ENCODE measurements at places on chromosomes 13 and 19.

DNA sequence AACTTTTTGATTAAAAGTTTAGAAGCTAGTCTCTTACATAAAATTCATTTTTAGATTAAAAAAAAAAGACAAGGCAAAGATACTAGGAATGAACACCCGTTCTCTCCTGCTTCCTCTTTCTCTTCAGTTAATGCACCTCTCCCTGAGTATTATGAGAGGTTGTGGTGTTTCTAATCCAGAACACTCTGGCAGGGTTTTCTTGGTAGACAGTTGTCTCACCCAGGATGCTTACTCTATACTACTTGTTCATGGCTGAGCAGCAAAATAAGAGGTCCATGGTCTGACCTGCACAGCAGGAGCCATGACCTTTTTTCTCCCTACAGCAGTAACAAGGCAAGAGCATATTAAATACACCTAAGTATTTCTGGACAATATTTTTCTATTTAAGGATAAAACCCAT is 62.0 kb downstream of the MICU2 start:
- DNase-seq, result no peak

DNA sequence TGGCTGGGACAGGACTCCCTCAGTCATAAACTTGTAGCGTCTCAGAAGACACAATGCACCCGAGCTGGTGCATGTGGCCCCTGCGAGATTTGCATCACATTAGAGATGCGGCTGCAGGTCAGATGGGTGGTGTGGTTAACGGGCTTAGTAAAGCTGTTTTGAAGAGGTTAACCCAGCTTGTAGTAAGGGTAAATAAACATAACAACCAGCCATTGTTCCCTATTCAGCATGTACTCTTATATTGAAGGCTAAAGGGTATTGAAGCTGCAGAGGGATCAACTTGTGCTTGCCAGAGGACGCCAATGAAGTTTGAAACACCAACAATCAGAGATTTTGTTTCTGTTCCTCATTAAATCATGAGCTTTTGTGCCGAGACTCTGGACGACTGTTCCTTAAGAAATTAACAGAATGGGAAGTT is 79.4 kb downstream of the ZIC5 start:
- DNase-seq, result no peak

GRCh38 chr13:110456550-110456949 is 105.0 kb downstream of the RAB20 start:
- DNase-seq, result no peak

DNA sequence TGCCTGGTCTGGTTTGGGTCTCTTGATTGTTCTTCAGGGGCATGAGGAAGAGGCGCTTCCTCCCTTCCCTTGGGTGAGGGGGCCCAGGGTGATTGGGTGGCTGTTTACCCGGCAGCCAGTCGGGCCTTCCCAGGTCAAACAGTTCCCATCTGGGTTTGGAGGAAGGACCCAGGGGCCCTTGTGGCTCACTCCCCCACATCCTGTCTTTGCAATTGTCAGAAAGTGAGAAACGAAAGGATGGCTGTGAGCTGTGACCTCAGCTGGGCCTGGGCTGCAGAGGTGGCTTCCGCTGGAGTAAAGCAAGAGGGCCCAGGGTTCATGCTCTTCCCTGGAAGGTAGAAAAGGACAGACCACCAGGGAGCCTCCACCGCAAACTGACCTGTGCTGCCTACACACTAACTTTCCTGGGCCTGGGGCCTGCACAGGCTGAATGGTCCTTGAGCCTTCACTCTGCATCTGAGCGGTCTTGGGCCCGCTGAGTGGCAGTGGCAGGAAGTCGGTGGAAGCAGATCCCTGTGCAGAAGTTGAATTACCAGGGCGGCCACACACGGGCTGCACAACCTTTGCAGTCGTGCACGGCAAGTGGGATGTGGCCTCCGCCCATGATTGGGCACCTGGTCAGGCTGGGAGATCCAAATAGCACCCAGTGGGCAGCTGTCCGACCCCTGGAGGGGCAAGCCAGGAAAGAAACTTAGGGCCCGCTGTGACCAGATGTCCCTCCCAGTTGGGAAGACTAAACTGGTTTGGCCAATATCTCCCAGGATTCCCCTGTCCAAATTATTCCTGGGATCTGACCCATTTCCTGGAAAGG is 5.3 kb upstream of the CD79A start:
- peak; percentile 63 for DNase-seq

GRCh38 chr13:102333320-102334198 is 68.3 kb downstream of the FGF14 start:
- no peak for DNase-seq

GRCh38 chr19:40599331-40599901 is 1.8 kb upstream of the LTBP4 start:
- DNase-seq, result no peak

GRCh38 chr19:8609279-8610040 is 1.1 kb downstream of the ADAMTS10 start:
- no peak for DNase-seq

DNA sequence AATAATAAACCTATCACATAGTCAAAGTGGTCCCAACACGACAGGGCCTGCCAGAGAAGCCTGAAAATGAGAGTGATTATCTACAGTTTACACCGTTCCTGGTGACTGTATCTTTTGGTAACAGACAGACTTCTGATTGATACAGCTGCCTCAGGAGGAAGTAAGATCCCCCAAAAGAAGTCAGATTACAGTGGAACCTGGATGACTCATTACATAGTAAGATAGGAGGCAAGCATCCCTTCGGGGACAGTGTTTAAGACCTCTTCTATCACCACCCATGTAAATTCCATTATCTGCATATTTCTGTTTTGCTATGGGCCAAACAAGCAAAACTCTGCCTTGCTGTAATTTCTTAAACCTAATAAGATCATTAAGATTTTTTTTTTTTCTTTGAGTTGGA is 44.0 kb upstream of the FLT1 start:
- DNase-seq, result no peak
